Left ventricle myocardium superior (tissue), 1 donor: ENCODE measurements at places on chromosomes 7 and 10.

GRCh38 chr7:50761713-50762112 lies 21.0 kb downstream of the GRB10 start:
- DNase-seq = no peak

DNA sequence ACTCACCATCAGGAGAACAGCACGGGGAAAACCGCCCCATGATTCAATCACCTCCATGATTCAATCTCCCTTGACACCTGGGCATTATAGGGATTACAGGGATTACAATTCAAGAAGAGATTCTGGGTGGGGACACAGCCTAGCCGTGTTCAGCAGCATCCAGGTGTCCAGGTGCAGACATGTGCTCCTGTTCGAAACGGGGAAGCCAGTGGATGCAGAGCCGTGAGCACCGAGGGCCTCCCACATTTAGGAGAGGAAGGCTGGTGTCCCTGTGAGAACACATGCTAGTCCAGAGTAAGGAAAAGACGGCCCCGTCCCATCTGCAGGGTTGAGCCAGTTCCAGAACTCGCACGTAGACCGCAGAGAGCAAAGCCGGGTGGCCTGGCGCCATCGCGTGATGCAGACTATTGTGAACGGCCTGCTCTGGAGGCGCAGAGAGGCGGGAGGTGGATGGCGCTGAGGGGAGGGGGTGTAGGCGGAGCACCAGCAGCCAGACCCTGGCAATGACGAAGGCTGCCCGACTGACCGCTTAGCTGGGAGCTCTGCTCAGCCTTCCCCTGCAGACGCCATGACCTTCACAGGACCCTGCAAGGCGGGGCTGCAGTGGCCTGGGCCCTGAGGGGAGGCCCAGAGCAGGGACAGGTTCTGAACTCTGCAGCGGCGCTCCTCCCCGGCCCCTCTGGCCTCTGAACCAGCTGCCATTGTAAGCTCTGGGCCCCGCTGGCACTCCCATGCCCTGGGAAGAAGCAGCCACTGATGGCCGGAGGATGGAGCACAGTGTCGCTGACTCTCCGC lies 141.6 kb upstream of the TCERG1L start:
- DNase-seq = peak; percentile 63

DNA sequence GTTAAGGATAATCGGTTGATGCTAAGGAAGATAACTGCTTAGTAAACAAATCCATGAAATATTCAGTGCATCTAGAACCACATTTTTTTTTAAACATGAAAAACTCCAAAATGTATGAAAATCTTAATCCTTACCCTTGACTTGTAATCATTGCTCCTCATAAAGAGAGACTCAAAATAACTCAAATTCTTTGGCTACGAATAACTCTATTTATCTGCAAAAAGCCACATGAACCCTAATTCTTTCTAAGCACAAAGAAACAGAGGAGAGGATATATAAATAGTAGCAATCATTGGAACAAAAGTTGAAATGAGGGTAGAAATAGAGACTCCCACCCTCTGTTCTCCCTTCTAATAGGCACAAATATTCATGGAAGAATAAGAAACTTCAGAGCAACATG lies 40.2 kb downstream of the ANK3 start:
- no peak for DNase-seq

GRCh38 chr7:20784388-20785156 lies 2.1 kb downstream of the SP8 start:
- DNase-seq = no peak

- DNase-seq = peak; percentile 39
Measured at GRCh38 chr10:110311357-110311949, 6.7 kb upstream of the SMNDC1 start.

DNA sequence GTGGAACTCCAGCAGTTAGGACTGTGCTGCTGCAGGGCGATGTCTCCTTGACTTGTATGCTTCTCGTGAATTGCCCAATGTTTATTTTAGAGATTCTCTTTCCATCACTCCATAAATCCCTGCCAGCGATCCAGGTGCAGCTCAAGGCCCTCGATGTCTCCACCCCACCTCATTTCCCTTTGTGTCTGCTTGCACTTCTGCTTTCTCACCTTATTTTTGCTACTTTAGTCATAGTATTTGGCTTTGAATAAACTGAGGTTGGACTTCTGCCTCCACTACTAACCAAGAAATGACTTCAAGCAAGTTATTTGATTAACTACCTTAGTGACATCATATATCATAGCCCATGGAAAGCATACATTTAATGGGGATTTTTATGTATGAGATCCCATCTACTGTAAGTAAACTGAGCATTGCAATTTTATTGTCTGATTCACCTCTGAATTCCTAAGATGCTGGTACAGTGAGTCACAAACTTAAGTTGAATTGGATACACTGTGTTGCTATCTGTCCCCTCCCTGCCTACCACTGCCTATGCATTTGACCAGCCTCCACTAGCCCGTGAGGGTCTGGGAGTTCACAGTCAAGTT lies 255.8 kb downstream of the ABCA13 start:
- no peak for DNase-seq

DNA sequence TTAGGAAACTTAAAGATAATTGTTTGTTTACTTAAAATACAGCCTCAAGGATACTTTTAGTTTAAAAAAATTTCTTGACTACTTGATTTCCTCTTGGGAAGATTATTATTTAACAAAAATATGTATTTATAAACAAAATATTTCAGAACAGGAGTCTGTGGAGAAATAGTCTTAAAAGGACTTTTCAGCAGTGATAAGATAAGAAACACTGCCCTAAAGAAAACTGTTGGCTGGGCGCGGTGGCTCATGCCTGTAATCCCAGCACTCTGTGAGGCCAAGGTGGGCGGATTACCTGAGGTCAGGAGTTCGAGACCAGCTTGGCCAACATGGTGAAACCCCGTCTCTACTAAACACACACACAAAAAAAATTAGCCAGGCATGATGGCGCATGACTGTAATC lies 22.6 kb upstream of the HERPUD2 start:
- no peak for DNase-seq

- DNase-seq = no peak
Measured at GRCh38 chr7:143975617-143976016, 21.0 kb downstream of the OR2F1 start.

DNA sequence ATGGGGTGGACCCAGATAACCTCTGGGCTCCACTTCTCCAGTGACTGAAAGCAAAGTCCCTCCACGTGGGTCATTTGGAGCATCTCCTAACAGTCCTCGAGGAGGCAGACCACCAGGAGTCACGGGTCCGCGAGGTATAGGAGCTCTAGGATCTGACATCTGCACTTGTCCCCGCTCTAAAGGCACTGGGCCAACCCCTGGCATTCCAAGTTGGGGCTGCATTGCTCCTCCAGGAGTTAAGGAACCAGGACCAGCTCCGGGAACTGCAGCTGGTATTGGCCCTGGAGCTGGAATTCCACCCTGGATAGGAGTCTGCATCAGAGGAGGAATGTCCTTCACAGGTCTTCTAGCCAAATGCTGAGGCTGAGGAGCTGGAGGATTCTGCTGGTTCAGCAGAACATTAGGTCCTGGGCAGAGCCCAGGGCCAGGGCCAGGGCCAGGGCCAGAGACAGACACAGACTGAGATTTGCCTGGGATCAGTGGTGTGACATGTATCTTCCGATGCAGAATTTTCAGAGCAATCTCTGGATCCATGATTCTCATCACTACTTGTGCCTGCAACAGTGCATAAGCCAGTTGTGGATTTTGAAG lies 827 bp downstream of the CSTF2T start:
- peak; percentile 29 for DNase-seq

GRCh38 chr7:31373337-31374289 lies 33.1 kb upstream of the NEUROD6 start:
- DNase-seq = no peak

DNA sequence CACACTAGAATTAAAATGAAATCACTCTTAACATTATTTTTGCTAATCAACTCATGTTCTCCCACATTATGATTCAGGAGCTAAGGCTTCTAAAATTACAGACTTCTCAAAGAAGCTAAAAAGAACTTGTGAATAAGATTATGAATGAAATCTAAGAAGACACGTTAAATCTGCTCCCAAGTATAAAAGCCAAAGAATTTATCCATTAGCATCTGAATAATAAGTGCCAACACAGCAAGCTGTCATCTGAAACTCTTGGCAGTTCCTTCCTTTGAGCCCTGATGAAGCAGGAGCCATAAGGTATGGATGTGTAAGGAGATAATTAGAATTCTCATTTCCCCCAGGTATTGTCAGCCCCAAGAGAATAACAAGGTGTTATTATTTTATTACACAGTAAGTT lies 50.3 kb downstream of the TPK1 start:
- no peak for DNase-seq

GRCh38 chr7:84271543-84271942 lies 77.0 kb upstream of the SEMA3A start:
- no peak for DNase-seq

DNA sequence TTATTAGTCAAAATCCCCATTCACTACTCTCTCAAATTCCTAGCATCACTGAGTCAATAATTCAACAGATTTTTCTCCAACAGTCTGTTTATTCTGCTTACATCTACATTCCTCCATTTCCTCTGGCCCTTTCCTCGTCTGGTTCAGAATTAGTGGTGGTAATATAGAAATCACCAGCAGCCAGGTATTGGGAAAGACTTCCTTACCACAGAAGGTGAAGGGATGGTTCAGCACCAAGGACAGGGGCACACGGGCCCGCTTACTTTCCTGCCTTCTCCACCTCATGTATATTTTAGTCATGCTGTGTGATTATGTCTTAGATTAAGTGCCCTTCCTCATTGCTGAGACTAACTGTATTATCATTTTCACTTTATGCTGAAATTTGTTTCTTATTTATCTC lies 70.4 kb upstream of the APBB1IP start:
- DNase-seq = no peak

DNA sequence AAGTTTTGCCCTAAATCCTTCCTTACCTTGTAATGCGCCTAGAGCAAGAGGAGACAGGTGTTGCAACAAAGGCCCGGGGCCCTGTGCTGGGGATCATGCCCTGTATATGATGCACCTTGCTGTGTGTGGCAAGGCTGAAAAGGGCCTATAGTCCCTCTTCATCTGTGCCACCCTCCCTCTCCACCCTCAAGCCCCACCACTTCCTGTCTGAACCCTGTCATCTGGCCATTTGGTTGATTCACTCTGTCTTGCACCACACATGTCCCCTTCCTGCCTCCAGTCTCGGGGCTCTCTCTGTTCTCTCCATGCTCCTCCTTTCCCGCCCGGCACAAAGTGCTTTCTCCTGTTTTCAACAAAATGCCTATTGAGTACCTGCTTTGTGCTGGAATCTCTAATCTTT lies 11.5 kb upstream of the MALSU1 start:
- DNase-seq = no peak

GRCh38 chr7:71019706-71020105 lies 112.2 kb upstream of the GALNT17 start:
- peak; percentile 61 for DNase-seq

- DNase-seq = no peak
Measured at GRCh38 chr7:47978790-47979144, 648 bp downstream of the HUS1 start.

DNA sequence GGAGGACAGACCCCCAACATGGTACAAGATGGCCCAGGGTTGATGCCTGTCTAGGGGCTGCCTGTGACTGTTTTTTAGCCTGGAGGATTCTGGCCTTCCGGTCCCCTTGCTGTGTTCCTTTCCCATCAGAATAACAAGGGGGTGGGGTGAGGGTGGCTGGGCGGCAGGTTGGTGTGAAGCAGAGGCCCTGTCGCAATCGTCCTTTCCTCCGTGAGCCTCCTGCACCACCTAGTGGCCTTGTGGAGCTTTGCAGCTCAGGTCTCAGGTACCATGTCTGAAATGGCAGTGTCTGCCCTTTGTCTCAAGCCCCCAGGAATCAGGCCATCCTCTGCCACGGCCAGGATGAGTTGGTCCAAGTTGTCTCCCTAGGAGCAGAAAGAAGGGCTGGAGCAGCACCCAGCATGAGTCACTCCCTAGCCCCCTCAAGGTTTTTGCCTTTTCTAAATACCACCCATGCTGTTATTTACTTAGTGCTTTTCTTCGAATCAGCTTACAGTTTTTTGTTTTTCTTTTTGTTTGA lies 24.2 kb downstream of the TACR2 start:
- peak; percentile 88 for DNase-seq

DNA sequence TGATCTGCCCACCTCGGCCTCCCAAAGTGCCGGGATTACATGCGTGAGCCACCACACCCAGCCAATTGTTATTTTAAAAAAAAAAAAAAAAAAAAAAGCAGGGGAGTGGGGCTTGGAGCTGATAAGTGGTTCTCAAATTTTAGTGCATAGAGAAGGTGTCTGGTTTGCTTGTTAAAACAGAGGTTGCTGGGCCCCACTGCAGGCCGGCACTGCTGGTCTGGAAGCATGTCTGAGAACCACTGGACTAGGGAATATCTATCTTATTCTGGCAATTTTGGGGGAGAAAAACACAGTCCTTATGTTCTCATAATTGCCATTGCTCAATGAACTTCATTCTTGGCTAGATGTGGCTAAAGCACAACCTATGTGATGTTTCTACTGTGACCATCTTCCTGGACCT lies 19.0 kb upstream of the FIGNL1 start:
- no peak for DNase-seq

DNA sequence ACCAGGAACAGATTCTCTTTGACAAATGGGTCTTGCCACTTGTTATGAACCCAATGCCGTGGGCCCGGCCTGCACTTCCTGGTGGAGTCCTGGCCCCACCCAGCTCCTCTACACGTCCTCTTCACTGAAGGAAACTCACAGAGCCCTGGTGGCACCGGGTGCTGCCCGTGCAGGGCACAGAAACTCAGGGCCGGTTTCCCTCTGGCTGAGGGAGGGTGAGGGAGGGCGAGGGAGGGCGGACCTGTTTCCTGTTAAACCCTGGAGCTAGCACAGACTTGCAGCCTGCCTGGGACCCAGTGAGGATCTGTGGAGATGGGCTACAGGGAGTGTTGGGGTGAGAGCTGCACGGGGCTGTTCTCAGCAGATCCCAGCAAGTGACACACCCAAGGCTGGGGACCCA lies 596.3 kb downstream of the PTPRN2 start:
- DNase-seq = no peak

- peak; percentile 23 for DNase-seq
Measured at GRCh38 chr10:132528064-132528691, 9.4 kb upstream of the INPP5A start.

DNA sequence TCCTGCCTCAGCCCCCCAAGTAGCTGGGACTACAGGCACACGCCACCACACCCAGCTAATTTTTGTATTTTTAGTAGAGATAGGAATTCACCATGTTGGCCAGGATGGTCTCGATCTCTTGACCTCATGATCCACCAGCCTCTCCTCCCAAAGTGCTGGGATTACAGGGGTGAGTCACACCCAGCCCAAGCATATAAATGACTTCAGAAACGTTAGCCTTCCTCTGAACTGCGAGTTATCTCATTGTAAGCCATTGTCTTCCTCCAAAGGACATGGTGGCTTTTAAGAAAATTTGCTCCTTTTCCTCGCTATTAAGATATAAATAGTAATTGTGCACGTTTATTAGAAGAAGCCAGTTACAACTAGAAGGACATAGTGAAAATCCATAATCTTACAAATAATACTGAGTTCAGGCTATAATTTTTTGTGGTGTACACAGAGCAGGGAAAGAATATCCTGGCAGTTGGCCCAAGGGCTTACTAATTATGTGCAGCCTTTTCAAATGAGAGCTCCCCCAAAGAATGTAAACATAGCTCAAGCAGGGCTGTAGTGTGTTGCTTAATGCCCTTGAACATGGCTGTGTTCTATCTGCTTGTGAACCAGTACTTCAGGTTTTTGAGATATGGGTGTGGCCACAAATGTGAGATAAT lies 495.8 kb downstream of the PARD3 start:
- no peak for DNase-seq

- DNase-seq = no peak
Measured at GRCh38 chr10:8835453-8836167, 781.1 kb downstream of the GATA3 start.

GRCh38 chr7:36765605-36766004 lies 41.3 kb upstream of the AOAH start:
- DNase-seq = no peak
